ENCODE measurements at places on chromosomes 6 and 20.

DNA sequence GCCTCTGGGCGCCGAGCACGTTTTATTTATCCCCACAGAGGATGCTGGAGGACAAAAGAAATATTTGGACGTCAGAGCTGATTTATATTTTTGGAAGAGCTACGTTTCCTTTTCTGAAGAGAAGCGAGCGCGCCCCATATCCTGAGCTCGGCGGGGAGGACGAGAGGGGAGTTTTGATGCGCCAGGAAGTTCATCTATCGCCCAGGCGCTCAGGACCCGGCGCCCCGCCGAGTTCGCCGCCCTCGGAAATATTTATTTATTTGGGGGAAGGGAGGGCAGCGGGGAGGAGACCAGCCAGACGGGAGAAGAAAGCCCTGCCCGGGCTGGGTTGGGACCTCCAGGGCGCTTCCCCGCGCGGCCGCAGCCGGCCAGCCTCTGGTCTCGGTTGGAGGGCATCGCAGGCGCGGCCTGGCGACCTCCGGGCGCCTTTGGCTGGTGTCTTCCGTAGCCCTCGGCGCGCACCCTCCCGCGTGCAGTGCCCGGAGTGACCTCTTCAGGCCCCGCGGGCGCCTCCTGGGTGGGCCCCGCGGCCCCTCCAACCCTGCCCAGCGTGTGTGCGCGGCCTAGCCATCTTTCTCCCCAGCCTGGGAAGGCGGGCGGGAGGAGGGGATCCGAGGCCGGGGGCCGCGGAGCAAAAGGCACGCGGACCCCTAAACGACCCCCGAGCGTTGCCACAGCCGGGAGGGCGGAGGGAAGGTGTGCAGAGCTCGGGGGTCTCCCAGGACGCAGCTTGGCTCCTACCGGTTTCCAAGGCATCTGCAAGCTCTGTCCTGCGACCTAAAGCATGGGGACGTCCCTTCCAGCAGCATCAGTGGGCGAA is 5.4 kb upstream of the FOXF2 start:
- no peak for DNase-seq

- DNase-seq = no peak
Observed at GRCh38 chr20:47419953-47420514, 63.5 kb upstream of the ZMYND8 start.

DNA sequence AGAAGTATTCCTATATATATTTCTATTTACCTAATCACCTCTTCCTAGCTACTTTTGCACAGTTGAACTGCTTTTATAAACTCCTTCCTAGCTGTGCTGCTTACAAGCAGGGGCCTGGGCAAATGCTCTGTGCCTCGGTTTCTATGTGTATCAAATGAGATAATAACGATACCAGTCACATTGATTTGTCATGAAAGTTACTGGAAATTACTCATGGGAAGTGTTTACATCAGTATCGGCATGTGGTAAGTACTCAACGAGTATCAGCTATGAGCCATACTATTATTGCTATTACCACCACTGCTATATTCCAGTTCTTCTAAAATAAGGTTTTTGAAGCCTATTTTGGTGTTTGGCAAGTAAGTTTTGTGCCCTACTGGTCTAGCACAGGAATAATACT is 4.9 kb downstream of the LAMA4 start:
- DNase-seq = no peak

GRCh38 chr6:104431096-104431495 is 428.6 kb downstream of the HACE1 start:
- no peak for DNase-seq

- no peak for DNase-seq
Observed at GRCh38 chr6:157316871-157317814, 6.2 kb downstream of the TMEM242 start.

DNA sequence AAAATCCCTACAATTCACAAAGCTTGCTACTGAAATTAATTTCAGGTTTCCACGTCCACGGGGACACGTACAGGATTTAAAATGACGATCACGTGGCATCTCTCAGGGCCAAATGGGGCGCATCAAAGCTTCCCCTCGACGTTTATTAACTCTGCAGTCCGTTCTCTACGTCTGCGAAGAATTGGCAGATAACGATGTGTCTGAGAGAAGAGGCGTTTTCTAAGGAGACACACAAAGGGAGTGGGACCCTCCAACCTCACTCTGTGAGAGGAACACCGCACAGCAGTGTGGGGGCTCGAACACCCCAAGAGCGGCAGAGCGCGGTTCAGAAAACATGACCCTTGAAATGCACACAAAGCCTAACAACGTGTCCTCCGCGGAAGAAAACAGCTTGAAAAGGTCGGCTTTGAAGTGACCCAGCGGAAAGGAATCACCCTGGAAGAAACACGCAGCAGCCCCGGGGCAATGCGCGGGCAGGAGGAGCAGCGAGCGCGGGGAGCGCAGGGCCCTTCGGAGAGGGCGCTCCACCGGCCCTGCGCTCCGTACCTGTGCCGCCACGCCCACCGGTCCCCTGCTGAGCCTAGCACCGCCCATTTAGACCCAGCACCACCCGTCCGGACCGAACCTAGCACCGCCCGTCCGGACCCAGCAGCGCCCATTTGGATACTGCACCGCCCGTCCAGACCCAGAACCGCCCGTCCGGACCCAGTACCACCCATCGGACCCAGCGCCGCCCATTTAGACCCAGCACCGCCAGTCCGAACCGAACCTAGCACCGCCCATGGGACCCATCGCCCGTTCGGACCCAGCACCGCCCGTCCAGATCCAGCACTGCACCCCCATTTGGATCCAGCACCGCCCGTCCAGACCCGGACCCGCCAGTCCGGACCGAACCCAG is 1.1 kb upstream of the AFDN start:
- no peak for DNase-seq
